Activated T-cell treated with anti-CD3 and anti-CD28 coated beads for 48 hours (primary cell): ENCODE measurements at places on chromosomes 7 and 10.

GRCh38 chr7:130273081-130273932 is 6.6 kb downstream of the CPA2 start:
- no peak for DNase-seq

- peak; percentile 6 for DNase-seq
These were observed 177.9 kb downstream of the TNS3 start for GRCh38 chr7:47404010-47404409.

DNA sequence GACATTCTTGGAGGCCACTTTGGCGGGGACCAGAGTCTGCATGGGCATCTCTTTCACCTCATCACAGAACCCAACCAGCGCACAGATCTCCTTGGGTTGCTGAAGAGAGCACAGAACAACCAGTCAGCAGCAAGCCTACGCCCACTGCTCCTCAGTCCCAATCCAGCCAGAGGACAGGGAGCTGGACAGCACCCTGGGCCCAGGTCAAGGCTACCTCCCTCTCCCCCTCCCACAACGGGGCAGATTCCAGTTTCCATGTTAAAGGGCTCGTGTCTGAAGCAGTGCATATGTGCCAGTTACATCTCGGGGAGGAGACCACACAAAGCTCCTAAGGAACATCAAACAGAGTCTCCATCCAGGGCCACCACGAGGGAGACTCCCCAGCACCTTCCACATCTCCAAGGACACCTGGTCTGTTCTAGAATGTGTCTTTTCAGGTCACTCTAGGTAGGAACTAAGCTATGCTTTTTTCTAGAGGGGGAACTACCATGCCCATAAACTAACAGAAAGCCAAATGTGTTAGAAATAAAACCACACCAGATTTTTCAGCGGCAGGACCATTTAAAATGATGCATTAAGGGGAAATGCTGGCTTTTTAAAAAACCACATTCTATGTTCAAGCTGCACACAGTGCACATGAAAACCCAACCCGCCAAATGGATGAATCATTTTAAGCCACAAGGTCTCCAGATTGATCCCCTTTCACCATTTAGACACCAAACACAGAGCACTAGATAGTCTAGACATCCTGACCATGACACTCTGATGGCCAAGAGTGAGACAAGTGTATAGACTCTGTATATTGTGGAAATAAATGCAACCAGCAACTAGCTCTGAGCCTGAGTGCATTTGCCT is 28.9 kb downstream of the PSAP start:
- no peak for DNase-seq

GRCh38 chr10:132209130-132209529 is 22.4 kb downstream of the DPYSL4 start:
- DNase-seq = no peak

DNA sequence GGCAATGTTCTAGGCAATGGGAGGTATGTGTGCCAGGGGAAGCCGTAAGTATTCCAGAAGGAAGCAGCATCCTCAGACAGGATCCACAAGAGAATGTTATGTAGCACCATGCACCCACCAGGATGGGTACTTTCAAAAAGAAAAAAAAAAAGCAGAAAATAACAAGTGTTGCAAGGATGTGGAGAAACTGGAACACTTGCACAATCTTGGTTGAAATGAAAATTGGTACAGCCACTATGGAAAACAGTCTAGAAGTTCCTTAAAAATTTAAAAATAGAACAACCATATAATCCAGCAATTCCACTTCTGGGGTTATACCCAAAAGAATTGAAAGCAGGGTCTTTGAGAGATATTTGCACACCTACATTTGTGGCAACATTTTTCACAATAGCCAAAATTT is 20.2 kb downstream of the C10orf71 start:
- DNase-seq = no peak

GRCh38 chr10:26453850-26454249 is 15.7 kb downstream of the APBB1IP start:
- no peak for DNase-seq

- no peak for DNase-seq
These were observed 452.7 kb downstream of the DPP6 start for GRCh38 chr7:154504918-154505317.

GRCh38 chr7:42283553-42283952 is 46.5 kb upstream of the GLI3 start:
- no peak for DNase-seq

DNA sequence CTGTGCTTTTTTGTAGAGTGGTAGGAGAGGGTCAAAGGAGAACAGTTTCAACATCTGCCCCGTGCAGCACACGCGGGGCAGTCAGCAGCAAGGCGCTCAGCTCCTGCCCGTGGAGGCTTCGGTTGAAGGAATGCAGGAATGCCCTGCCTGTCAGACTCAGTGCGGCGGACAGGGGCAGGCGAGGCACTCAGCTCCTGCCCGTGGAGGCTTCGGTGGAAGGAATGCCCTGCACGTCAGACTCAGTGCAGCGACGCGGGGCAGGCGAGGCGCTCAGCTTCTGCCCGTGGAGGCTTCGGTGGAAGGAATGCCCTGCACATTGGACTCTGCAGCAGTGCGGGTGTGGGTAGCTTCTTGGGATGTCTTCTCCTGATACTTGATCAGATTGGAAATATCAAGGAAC is 37.0 kb downstream of the PPP2R2D start:
- no peak for DNase-seq

GRCh38 chr7:123270570-123270969 is 70.8 kb upstream of the SLC13A1 start:
- DNase-seq = no peak

- no peak for DNase-seq
These were observed 190.3 kb upstream of the SHH start for GRCh38 chr7:156002362-156003066.

DNA sequence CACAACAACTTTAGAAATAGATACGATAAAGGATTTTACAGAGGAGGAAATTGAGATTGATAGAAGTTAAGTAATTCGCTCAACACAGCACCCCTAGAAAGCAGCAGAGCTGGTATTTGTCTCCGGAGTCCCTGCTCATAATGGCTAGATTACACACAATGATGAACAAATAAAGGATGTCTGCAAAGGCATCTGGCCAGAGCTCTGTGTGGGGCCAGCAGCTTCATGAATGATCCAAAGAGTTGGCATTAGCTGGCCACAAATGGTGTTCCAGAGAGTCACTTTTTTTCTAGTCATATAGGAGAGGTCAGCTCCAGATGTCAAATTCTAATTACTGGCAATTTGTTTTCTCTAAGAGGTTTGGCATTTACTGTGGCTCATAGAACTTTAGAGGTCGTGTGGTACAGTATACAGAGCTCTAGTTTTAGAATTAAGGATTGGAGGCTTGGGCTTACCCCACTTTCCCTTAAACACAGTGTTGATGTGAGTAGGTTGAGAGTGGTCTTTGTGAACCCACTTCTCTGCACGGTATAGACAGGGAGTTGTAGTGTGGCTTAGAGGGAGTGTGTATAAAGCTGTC is 186.2 kb downstream of the BICC1 start:
- no peak for DNase-seq

DNA sequence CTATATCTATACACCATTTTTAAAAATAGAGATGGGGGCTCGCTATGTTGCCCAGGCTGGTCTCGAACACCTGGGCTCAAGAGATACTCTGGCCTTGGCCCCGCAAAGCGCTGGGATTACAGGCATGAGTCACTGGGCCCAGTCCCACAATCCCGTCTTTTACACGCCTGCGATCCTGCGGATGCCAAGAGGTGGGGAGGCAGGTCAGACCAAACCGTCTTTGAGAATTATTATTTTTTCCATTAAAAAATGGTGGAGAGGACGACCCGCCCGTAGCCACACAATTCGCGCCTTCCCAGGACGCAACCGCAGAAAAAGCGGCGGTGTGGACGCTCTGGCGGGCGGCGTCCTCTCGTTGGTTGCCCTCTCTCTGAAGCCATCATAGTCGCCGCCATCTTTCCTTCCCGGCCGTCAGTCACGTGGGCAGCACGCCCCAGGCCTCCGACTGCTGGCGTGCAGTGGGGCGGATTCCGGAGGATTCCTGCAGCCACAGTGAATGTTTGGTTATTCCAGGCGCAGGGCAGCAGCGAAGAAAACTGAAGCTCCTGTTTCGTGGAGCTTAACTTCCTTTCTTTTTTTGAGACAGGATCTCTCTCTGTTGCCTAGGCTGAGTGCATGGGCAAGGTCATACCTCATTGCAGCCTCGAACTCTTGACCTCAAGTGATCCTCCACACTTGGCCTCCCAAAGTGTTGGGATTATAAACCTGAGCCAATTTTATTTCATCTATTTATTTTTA is 9.9 kb upstream of the EPHB4 start:
- peak; percentile 73 for DNase-seq

- no peak for DNase-seq
These were observed 46.9 kb downstream of the FAM13C start for GRCh38 chr10:59315465-59315864.

GRCh38 chr10:70756700-70757360 is 28.3 kb downstream of the TBATA start:
- DNase-seq = no peak

DNA sequence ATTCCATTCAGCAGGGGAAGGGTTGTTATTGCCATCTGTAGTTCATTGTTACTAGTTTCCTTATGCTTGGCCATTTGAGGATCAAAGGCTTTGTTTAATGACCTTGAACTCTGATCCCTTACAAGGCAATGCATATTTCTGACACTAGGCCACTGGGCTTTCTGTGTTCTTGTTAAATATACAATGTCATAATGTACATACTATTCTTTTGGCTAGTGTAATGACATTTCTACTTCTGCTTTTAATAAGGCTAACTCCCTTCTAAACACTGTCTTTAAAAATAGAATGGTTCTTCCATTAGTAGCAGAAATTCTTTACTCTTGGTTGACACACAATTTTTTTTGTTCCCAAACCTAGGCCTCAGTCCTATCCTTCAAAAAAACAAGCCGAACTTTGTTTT is 86.6 kb downstream of the BBS9 start:
- DNase-seq = no peak

DNA sequence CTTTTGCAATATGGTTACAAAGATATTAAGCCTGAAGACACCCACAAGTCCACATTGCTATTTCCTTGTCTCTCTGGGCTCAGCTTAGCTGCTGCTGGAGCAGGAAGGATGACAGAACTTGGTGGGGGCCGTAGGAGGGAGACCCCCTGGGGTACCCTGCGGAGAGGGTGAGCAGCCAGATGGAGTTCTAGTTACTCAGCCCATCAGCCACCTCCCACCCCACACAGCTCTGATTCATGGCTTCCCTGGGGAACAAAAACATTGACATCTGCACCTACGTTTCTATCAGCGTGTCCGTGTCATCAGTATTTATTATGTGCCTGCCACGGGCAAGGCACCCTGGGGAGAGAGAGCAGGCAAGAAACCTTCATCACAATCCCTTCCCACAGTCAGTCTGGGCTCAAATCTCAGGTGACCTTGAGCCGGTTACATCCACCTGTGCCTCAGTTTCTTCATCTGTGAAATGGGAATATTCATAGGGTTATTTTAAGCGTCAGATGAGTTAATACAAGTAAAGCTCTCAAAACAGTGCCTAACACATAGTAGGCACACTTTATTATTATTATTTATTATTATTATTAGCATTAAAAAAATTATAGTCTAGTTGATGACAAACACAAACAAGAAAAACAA is 131.5 kb downstream of the C10orf105 start:
- no peak for DNase-seq

DNA sequence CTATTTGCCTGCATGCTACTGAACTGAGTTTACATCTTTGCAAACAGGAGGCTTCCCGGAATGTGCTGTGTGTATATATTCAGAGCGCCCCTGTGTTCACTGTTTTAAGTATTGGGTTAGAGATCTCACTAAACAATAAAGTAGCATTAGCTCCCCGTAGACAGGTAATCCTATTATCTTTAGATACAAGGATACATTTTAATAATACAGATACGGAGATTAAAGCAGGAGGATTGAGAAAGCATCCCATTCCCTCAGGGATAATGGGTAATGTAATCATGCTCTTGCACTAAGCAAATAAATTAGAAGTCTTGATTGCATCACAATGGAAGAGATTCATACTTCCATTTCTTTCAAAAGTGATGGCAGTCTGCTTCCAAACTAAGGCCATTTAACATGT is 809.0 kb downstream of the NRG3 start:
- DNase-seq = no peak
